Activated T-cell treated with anti-CD3 and anti-CD28 coated beads, Interleukin-2, amount 50 U/mL, for 48 hours (primary cell): ENCODE measurements at places on chromosomes 6 and 20.

GRCh38 chr6:127794405-127794804 lies 106.5 kb downstream of the THEMIS start:
- DNase-seq, result no peak

DNA sequence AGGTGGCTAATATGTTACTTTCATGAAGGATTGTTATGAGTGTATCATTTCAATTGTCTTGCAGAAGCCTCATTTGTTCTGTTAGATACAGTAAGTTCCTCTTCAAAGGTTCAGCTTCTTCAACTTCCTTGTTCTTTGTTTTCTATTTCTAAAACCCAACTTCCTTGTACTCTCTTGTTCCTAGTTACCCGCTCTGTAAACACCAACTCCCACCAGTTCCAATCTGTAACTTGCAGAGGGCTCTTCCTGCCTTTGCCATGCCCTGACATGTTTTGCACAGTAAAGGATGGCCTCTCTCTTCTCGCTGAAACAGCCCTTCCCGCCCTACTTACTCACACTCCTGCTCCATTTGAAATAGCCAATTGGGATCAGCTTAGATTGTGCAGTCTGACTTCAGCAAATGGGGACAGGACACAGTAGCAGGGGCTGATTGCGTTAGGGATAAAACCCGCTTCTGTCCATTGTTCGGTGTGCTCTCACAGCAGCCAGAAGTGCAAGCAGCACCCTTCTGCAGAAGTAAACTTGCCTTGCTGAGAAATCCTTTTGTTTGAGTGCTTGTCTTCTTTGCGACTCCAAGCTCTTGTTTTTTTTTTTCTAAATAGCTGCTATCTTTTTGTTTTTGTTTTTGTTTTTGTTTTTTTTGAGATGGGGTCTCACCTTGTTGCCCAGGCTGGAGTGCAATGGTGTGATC lies 45.9 kb upstream of the POU5F1 start:
- no peak for DNase-seq

DNA sequence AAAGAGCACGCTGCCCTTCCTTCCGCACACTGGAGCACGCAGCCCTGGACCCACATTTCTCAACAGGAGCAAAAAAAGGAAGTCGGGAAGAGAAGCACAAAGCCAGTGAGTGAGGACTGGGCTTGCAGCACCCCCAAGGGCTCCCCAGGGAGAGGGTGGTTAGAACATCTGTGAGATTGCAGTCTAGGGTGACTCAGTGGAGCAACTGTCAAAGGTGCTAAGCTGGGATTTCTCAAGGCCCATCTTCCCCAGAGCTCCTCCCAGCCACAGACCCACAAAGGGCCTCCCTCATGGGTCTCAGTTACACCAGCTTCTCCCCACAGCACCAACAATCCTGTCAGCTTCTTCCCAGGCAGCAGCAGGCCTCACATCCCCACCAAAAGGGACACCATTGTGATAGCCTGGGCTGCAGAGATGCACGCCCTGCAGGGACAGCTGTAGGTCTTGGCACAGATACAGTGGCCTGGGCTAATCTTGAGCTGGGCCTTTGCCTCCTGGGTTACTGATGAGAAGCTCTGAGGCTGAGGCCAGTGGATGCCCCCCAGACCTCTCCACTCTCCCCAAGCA lies 39.6 kb upstream of the CD93 start:
- DNase-seq, result no peak

- DNase-seq, result no peak
These were observed 27.0 kb downstream of the TMEM14A start for GRCh38 chr6:52697903-52698302.

DNA sequence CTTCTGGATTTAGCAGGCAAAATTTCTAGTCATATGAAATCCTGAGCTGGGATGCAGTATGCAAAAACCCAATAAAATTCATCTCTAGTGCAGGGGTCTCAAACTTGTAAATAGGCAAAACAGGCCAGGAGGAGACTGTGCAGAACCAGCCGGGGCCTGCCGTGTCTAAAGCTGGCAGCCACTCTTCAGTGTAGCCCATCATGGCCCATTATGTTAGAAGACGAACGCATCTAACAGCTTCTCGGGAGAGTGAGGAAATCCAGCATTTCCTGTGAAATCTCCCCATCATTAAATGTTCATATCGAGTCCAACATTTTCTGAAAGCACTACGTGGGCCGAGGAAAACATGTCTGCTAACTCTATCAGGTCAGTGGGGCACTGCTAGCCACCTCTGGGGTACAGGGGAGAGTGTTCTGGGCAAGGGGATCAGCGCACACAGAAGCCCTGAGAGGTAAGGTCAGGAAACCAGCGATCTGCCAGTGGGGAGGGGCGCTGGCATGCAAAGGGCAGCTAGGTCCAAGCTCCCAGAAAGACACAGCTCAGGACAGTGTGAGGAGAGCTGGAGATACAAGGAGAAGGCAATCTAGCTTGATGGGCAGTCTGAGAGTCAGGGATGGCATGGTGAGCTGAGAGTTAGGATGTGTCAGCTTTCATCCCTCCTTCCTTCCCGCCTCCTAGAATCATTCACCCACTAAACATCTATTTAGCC lies 144.2 kb downstream of the PREX1 start:
- no peak for DNase-seq

DNA sequence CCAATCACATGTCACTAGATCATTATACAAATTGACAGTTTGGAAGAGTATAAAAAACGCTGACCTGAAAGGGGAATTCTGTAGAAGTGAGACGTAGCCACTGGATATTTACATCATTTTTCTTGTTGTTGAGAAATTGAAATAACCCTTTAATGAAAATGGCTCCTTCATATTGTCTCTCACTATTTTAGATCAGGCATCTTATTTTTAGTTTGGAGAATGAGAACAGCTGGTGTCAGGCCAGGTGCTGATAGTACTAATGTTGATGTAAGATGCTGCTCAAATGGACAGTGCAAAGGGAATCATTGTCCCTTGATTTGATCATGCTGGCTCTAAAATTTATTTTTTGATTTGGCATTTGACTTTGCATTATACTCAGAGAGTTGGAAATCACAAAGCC lies 17.4 kb downstream of the NKAIN2 start:
- no peak for DNase-seq

DNA sequence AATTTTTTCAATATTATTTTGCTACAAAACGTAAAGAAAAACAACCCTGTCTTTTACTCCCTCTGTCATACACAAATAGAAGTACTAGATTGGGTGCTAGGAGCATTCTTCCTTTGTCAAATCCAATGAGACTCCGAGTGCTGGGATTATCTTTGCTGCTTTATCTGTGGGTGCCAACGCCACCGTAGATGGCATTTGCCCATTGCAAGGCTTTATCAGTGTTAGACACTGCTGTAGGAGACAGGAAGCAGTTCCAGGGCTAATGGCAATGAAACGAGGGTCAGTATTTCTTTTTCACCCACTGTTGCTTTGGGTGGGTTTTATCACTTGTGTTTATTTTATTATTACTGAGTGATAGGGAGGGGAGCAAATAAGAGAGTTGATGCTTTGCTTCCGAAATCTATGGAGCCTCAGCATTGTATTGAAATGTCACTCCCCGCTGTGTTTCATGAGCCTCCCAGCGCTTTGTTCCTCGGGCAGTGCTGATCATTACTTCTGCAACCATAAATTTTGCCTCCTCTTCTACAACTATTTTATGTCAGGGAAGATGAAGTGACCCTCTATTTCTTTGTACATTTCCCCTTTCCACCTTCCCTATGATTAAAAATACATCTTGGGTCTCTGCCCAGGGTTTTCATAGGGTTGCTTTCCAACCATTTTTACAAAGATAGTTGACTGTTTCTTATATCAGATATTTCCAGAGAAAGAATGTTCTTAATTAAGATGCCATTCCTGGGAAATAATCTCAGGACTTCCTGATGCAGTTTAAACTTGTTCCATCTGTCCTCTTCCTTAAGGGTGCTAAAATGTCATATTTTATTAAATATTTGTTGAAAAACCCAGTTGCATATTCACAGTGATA lies 86.7 kb upstream of the LAMP5 start:
- DNase-seq, result no peak

GRCh38 chr6:155042983-155043382 lies 47.9 kb downstream of the TIAM2 start:
- no peak for DNase-seq

DNA sequence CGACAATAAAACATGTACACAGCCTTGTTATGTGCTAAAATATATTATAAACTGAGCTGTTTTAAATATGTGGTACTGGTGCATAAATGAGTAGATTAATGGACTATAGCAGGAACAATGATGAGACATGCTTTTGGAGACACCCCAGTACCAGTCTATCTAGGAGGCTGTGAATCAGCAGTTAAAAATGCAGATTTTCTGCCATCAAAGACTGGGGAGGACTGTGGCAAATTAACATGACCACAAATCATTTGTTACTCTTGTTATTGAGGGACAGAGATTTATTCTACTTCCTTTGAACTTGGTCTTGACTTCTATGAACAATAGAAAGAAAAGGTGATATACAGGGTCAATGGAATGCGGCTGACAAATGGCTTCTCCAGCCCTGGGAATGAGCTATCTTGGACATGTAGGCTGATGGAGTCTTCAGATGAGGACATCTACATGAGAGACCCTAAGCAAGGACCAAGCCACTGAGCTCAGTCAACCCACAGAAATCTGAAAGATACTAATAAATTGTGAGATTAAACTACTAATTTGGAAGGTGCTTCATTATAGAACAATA lies 551.7 kb upstream of the GJE1 start:
- no peak for DNase-seq
